ENCODE measurements at places on chromosomes 12 and 14.
A peak's percentile ranks its signal among the peaks of the same experiment; 100 is the strongest.

DNA sequence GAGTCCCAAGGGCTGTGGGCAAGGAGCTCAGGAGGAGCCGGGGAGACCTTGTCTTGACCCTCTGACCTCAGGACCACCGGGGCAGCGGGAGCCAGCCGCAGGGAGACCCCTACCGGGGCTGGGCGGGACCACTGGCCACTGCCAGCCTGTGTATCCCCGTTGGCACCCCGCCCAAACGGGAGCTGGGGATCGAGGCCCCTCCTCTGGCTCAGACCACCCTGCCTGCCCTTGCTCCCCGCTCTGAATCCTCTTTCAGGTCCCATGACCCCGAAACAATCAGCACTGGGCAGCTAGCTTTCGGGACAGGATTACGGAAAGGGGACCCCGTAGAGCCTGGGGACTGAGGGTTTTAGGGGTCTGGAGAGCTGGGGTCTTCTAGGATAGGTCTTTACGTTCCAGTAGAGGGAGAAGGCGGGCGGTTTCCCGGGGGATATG, 1.3 kb downstream of the GLI1 start:
- no peak for DNase-seq

DNA sequence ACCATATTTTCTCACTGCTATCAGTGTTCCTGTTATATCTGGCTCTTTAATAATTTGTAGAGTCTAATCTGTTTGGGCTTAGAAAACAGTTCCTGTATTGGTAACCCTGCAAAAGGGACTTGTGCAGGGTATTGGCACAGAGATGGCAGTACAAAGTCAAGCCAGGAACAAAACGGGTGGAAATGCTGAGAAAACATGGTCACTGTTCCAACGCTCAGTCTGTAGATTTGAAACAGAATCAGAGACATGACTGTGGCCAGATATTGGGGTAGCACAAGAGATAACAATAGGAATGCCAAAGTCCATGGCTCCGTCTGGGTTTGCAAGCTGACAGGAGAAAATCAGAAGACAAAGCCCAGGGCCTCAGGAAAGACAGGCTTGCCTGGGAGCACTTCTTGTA, 290.7 kb upstream of the PDE3A start:
- DNase-seq: no peak

- no peak for DNase-seq
These were observed 1057.6 kb downstream of the GALC start for GRCh38 chr14:86935241-86935885.

- no peak for DNase-seq
These were observed 36.0 kb downstream of the MEG3 start for GRCh38 chr14:100861937-100862247.

DNA sequence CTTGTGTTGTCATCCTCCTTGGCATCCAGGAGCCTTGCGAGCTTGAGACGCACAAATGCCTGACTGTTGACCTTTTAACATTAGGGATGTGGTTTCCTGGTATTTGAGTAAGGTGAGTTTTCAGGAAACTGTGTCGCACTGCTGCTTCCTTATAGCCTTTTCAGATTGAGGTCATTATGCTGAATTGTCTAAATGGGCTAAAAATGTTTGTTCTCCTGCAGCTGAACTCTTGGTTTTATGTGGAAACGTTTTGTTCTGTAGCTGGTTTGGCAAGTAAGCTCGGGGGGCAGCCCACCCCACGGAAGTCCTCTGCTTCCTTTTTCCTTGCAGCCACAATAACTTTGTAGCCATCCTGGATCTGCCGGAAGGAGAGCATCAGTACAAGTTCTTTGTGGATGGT, 5.7 kb downstream of the PRKAB1 start:
- DNase-seq: no peak

DNA sequence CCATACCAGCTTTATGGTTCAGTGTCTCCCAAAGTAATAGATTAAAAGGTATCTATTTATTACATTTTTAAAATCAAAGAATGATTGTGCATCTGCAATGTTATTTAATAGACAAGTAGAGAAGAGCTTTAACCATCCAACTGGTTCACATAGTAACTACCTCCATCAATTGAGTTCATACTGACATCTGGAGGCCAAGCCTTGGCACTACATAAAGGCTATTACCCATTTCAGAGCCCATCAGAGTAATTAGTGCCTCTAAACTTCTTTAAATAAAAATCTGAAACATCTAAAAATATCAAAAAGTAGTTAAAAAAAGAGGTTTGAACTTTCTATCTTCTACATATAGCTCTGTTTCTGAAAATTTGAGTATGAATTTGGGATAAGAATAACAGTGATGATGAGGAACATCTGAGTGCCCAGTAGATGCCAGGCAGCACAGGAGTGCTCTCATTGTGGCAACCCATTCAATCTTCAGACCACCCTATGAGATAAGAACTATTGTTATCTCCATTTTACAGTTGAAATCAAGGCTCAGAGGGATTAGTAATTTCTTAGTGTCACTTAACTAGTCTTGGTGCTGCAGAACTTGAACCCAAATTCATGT, 132.9 kb upstream of the DAAM1 start:
- no peak for DNase-seq

DNA sequence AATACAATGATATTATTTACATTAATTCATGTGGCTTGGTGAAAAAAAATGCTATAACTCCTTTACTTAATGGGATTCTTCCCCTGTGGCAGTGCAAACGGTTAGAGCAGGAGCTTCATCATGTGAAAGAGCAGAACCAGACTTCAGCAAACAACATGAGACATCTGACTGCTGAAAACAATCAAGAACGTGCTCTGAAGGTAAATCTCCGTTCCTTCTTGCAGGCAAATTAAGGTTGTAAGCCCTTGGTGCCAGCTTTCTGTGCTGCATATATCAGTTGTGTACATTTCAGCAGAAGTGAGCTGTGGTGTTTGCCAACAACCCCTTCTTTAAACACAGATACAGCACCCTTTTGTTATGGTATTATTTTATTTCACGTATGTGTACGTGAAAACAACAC, 171.7 kb downstream of the MIPOL1 start:
- DNase-seq: no peak

- DNase-seq: no peak
These were observed 35.5 kb downstream of the FBLN5 start for GRCh38 chr14:91912035-91912434.

DNA sequence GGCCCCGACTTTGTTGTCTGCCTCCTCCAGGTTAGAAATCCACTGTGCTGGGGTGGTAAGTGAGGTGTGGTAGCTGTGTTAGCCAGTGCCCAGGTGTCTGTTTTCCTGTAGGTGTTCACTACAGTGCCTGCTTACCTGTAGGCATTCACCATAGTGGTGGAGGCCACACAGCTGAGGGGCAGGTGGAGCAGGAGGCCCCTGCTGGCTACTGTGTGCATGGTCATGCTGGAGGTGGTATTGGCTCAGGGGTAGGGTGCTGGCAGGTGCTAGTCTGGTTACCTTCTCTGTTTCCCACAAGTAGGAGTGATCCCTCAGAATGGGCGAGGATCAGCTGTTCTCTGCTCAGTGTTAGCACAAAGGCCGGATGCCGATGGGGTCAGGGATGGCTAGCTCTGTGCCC, 217.3 kb downstream of the SYT10 start:
- no peak for DNase-seq

GRCh38 chr12:74530676-74531075, 7.0 kb upstream of the ATXN7L3B start:
- DNase-seq: no peak

DNA sequence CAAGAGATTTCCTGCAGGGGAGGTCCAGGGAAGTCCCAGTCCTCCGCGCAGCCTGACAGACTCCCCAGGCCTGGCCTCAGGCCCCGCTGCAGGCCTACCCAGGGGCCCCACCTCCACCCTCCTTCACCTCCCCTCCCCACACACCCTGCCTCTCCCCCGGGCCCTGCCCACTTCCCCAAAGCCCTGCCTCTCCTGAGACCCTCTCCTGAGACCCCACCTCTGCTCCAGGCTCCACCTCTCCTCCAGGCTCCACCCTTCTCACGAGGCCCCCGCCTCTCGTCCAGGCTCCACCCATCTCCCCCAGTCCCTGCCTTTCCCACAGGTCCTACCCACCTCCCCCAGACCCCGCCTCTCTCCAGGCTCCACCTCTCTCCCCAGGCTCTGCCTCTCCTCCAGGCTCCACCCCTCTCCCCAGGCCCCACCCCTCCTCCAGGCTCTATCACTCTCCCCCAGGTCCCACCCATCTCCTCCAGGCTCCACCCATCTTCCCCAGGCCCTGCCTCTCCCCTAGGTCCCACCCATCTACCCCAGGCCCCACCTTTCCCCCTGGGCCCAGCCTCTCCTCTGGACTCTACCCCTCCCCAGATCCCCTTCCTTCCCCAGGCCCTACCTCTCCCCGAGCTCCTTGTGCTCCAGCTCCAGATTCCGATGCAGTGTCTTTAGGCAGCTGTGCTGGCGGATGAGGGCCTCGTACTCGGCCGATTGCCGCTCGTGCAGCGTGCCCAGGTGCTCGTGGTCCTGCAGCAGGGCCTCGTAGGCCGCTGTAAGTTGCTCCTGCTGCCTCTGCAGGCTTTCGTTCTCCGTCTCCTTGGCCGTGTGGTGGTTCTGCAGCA, 58.8 kb upstream of the GPR68 start:
- DNase-seq: peak; percentile 68

GRCh38 chr12:90064852-90065801, 356.5 kb upstream of the ATP2B1 start:
- DNase-seq: no peak

DNA sequence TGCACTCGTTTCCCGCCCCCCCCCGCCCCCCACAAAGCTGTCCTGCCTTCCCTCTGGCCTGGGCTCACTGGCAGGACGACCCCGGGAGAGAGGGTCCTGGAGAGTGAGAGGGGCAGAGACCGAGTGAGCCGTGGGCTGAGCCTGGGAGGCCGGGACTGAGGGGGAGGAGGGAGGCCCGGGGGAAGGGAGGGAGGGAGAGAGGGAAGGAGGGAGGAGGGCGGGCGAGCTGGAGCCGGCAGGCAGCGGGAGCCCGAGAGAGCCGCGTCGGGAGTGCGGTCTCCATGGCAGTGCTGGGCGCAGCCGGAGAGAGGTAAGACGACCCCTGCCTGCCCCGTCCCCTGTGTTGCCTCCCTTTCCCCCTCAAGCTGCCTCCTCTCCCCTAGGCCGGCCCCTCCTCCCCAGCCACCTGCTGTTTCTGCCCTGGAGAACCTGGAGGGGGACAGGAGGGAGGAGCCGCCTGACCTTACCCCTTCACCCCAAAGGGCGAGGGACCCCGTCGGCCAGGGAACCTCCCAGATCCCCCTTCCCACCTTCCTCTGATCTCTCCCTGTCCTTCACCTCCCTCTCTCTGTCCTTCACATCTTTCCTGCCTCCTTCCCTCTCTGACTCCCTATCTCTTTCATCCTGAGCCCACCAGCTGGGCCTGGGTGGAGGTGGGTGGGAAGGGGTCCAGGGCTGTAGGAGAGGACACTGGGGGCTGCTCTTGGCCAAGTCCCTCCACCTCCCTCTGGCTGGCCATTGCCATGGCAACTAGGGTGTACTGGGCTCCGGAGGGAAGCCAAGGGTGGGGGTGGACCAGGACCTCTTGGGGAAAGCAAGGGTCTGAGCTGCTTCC, at the start of gene GPR162:
Gene GPR162 (plus strand): TSS at position 231 of the 835 bp plus-strand sequence. CDS start 2,078 bp downstream, outside the sequence.
- DNase-seq: no peak

DNA sequence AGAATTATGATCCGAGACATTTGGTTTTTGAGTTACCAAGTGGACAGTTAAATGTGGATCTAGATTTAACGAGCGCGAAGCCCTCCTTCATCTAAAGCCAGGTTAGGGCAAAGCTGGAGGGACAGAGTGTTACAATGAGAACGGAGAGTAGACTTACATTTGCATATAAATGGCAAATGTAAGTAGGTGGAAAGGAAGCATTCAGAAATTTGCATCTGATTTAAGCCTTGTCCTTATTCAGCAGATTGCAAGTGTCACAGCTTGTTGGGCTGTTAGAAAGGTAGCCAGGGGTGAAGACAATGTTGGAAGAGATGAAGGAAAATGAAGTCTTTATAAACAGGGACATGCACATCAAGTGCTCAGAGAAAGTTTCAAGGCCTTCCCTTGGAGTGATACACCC, 806.2 kb downstream of the GALC start:
- DNase-seq: no peak

DNA sequence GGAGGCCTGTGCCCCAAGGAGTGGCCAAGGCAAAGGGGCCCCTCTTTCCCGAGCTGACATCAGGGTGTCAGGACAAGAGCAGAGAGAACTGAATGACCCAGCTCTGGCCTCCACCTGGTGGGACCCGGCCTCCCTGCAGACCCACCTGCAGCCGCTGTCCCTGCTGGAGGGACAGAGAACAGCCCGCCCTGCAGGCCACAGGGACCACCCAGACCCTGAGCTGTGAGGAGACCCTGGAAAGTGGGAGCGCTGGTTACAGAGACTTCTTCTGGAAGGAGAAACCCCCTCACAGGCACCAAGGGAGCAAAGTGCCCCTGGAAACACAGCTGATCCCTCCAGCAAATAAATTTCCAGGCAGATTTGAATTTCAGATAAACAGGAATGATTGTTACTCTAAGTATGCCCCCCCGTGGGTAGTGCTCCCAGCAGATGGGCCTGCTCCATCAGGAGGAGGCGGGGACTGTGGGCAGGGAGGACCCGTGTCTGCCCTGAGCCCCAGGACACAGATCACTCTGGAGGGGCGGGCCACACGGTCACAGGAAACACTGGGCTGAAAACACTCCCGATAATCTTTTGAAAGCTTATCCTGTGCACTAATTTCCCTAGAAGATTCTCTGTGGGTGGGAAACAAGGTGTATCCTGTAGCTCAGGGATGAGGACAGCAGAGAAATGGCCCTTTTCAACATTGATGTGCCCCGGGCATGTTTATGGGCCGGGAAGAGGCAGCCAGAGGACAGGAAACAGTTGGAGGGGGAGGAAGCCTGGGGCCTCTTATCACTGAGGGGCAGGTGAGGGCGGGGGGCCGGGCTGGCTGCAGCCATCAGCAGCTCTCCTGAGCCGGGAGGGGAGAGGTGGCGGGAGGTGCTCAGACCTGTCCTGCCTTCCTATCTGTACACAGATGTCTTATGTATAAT, 276.0 kb downstream of the ADGRD1 start:
- DNase-seq: no peak

DNA sequence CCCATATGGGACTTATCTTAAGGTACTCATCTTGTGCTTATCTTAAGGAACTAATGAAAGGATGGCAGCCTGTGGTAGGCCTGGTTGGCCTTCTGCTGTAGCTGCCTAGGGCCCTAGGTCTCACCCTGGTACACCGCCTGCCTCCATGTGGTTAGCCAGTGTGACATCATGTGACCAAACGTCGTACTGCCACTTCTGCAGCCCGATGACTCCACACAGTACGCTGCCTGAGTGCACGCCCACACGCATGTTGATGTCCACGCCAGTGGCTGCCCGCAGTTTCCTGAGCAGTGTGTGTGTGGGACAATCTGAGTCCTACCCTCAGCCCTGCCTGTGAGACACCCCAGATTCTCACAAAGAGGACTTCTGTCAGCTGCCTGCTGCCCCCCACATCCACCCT, 5.1 kb downstream of the ADCY4 start:
- peak; percentile 39 for DNase-seq

- DNase-seq: no peak
These were observed 30.6 kb downstream of the ATG14 start for GRCh38 chr14:55381040-55381439.

GRCh38 chr12:109287181-109287580, 21.9 kb downstream of the FOXN4 start:
- DNase-seq: no peak

- DNase-seq: no peak
These were observed 71.6 kb upstream of the STXBP6 start for GRCh38 chr14:25121337-25122129.

GRCh38 chr12:107007411-107007810, 20.5 kb upstream of the MTERF2 start:
- DNase-seq: no peak
